Activated CD4-positive, alpha-beta T cell treated with anti-CD3 and anti-CD28 coated beads, Interleukin-2, Interleukin-6, amounts not matched to agents 100 ng/mL and 50 ng/mL, durations not matched to agents 16 hours and 8 hours (primary cell): ENCODE measurements at places on chromosomes 1 and 21.
A peak's percentile ranks its signal among the peaks of the same experiment; 100 is the strongest.

- DNase-seq: no peak
Measured at GRCh38 chr1:32998064-32998463, 33.5 kb upstream of the RNF19B start.

GRCh38 chr1:116720364-116721038, 33.7 kb upstream of the CD2 start:
- no peak for DNase-seq

GRCh38 chr1:70993798-70994197, 53.8 kb downstream of the PTGER3 start:
- peak; percentile 1 for DNase-seq

DNA sequence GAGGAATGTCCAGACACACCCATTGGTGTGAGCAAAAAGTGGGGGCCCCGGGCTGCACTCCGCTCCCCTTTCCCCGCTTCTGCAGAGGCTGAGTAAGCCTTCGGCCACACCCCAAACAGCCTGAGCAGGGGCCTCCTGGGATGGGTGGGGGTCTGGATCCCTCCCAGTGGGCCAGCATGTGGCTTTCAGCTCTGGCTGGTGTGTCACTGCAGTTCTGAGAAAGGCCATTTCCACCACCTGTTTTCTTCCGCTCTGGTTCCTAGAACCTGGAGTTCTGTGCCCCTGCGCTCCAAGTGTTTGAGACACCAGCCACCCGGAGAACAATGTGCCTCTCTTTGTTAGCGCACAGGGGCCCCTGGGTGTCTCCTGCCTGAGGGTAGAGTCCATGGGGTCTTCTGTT, 30.9 kb downstream of the SLC37A1 start:
- DNase-seq: no peak

DNA sequence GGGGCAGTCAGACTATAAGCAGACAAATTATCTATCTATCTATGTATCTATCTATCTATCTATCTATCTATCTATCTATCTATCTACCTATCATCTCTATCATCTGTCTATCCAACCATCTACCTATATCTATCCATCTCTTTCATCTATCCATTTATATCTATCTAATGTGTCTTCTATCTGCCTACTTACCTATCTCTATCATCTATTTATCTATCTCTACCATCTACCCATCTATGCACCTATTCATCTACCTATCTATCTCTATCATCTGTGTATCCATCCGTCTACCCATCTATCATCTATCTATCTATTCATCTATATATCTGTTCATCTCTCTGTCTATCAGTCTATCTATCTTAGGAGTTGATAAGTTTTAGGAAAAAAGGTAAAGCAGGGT, 10.8 kb upstream of the COG2 start:
- DNase-seq: no peak

DNA sequence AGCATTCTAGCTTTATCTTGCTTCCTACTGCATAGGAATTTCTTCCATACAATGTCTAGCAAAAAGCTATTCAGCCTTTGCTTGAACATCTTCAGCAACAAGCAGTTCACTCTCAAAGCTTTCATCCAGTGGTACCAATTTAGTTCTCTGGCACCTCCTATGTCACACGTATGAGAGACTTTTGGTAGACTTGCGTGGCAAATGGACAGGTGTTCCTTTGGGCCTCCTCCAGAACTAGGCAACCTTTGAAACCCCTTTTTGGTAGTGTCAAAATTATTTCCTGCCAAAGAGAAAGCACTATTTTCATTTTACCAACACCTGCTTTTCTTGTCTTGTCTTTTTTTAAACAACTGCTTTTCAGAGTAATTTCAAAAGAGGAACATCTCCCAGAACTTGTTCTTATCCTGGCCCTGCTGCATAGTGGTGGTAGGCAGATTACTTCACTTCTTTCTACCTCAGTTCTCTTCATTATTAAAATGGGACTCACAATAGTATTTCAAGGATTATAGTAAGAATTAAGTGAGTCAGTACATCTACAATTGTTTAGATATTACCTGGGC, 122.4 kb downstream of the MAST2 start:
- no peak for DNase-seq
